Stimulated activated CD4-positive, alpha-beta T cell treated with anti-CD3 and anti-CD28 coated beads, Interleukin-12 subunit alpha, Interleukin-12 subunit beta, amount 100 ng/mL, for 4 hours (primary cell): ENCODE measurements at places on chromosomes 7 and 10.

GRCh38 chr10:61974601-61975390 is 73.3 kb downstream of the ARID5B start:
- no peak for DNase-seq

DNA sequence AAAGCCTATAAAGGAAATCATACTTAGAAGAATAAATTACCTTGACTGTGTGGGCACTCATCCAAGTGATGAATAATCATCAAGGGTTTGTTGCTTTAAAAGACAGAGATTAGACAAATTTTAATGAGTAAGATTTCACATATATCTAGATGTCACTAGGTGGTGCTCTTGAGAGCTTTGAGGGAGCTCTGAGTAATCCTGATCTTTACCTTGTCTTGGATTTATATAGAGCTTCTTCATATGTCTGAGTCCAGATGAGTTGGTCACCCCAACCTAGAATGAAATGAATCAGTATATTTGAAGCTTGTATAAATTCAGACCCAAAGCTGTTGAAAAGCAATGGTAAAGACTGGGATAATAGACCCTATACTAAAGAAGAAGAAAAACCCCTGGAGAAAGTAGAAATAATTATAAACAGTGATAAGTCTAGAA is 3.7 kb downstream of the AGR2 start:
- no peak for DNase-seq

DNA sequence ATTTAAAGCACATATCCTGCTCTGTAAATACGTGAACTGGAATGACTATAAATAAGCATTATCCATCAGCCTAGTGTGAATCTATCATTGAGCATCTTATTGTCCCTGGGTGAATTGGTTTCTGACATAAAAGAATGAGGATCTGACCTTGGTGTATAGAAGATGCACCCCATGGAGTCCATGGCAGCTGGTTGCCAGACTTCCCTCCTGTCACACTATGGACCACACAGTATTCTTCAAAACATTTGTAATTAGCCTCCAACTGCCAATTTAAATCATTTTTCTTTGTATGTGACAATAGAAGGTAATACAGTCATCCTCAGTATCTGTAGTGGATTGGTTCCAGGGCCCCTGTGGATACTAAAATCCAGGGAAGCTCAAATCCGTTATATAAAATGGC is 238.1 kb upstream of the ZWINT start:
- no peak for DNase-seq

DNA sequence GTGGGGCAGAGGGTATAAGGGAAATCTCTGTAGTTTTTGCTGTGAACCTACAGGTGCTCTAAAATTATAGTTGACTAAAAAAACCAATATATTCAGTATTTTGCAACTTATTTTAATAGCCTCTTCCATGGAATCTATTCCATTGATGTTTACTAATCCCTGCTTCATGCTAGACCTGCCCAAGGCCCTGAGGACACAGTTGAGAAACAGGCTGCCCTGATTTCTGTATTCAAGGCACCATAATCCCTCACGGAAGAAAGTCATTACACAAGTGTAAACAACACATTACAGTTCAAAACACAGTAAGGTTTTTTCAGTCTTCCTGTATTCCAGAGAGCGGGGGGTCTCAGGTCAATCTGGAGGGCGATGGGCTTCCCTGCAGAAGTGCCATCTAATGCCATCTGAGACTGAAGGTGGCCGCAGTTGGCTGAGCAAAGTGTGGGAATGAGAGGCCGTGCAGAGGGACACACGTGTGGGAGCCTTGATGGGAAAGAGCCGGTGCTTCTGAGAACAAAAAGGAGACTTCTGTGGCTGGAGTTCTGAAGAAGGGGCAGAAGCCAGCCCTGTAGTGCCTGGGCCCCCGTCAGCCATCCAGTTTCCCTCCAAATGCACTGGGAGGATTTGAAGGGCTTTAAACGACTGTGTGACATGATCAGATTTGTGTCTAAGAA is 146.9 kb downstream of the PTPN20 start:
- DNase-seq: no peak

GRCh38 chr7:77409005-77409738 is 7.0 kb downstream of the GSAP start:
- no peak for DNase-seq

- DNase-seq: no peak
Observed at GRCh38 chr7:138916275-138916674, 64.9 kb downstream of the KIAA1549 start.

- no peak for DNase-seq
Observed at GRCh38 chr7:71824006-71824760, 588.0 kb downstream of the CALN1 start.

DNA sequence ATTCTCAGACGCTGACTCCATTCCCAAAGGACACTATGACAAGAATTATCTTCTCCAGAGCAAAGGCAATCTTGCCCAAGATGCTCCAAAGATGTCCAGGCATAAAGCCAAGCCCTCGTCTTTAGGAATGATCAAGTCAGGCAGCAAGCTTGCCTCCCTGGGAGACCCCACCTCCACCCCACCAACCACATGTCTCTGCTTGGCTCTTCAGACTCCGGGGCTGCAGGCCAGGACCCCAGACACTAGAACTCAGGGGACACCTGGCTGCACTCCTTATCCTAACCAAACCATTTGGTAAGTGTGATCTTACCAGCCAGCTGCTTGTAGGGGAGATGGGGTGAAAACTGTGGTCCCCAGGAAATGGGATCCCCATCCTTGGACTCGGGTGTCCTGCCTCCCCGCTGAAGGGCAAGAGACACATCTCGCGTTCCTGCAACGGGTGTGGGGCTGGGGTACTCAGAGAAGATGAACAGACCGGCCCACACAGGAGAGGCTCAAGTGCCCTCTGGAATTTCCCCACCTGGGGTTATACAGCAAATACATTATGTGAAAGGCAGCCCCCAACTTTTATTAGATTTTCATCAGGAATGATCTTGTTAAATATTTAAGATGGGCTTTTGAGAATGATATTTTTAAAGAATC is 55.7 kb downstream of the INSIG1 start:
- DNase-seq: no peak

- no peak for DNase-seq
Observed at GRCh38 chr7:10734595-10734994, 239.1 kb upstream of the PHF14 start.

DNA sequence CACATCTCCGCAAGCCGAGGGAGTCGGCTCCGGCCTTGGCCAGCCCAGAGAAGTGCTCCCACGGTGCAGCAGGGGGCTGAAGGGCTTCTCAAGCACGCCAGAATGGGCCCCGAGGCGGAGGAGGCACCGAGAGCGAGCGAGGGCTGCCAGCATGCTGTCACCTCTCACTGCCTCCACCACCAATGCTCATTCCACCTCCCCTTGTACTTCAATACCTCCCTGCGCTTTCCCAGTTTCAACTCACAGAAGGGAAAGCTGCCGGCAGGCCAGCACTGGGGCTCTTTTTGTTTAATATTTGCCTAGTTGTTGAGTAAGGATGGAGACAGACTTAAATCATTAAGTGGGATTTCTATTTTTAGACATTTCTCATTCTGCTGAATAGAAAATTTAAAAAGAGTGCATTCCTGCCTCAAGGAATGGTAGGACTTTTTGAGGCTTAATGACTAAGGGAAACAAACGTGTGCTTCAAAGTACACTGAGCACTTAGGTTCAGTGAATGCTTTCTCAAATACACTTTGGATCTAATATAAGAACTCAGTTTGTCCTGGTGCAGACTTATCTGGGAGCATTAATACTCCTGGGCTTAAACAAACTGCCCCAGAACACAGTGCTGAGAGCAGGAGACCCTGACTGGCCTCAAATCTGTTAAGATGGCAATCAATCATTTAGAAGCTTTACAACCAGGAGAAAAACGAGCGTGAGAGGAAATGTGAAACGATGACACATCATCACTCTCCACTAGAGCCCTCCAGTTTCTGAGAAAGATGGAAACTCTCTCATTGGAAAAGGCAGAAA is 131.2 kb downstream of the RALA start:
- no peak for DNase-seq

DNA sequence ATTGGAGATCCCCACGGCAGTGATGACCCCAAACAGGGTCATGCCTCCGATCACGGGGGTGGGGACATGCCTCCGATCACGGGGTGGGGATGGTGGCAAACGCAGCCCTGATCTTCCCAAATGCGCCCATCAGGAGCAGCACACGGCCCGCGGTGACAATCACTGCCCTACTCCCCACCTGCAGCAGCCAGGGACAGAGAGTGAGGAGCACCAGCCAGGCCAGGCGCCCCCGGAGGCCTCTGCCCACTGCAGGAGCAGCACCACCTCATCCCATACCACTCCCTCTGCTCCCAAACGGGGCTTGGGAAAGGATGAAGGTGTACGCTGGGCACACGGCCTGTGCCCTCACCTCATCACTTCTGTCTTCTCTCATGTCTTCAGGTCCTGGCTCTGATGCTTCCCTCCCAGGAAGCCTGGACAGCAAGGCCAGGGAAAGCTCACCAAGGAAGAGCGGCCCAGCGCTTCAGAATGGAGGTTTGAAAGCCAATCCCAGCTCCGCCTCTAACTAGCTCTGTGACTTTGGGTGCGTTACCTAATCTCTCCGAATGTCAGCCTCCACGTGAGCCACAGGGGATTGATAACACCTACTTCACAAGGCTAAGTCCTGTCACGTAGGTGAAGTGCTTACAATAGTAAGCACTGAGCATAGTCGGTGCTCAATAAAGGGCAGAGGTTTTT is 37.1 kb downstream of the STRA8 start:
- DNase-seq: no peak
